ENCODE measurements at places on chromosomes 1 and 21.

- no peak for DNase-seq
Measured at GRCh38 chr1:56413671-56414199, 165.6 kb downstream of the PLPP3 start.

- DNase-seq: no peak
Measured at GRCh38 chr1:151985768-151986167, 7.9 kb downstream of the S100A10 start.

- DNase-seq: no peak
Measured at GRCh38 chr1:47976267-47976666, 20.9 kb downstream of the TRABD2B start.

DNA sequence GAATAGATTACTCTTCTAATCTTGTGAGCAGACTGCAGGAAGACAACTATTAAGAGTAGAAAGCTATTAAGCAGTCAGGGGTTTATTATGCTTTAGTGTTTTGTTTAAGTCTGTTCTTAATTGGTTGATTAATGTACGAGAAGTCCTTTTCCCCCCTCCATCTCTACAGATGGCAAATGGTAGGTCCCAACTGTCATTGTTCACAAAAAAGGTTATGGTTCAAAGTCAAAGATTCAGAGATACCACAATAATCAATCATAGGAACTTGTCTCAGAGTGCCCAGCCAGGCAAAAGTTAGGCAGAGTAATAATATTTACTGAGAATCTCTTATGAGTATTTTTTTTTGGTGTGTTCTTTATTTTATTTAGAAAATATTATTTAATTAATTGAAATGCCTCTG lies 26.8 kb downstream of the NFIA start:
- no peak for DNase-seq

DNA sequence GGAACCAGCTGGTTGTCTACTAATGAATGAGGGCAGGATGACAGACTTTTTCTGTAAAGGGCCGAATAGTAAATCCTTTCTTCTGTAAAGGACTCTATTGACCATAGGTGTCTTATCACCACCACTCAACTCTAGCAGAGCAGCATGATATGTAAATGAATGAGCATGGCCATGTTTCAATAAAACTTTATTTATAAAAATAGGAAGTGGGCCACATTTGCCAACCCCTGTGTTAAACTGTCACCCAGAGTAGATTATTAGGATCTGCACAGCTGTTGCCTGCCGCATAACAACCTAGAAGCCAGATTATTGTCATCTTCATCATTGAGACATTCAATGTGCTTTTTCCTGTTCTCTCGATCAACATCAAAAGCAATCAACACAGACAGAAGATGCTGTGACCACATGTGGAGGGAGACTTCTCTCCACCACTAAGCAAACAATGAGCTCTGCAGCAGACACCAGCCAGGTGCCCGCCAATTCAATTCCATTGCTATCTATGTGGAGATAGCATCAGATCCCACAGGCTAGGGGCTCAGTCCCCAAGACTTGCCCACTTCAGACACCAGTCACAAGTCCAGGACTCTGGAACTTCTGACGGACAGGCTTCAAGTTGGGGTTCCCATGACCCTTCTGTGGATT lies 6.8 kb upstream of the EFHD2 start:
- no peak for DNase-seq

DNA sequence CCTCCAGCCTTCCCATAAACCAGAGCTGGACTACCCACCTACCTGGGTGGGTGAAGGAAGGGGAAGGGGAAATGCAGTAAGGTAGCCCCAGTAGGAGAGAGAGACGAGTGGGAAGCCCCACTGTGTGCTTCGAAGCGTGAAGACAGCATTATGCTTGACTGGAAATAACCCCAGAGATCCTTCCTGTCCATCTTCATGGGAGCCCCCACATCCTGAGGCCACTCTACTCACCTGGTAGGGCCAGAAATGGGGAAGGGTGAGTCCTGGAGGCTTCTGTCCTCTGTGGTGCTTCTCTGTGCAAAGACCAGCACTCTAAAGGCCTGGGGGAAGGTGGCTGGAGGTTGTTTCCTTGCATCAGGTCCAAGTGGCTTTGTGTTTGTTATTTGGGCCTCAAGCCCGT lies 10.0 kb upstream of the RASSF5 start:
- no peak for DNase-seq

DNA sequence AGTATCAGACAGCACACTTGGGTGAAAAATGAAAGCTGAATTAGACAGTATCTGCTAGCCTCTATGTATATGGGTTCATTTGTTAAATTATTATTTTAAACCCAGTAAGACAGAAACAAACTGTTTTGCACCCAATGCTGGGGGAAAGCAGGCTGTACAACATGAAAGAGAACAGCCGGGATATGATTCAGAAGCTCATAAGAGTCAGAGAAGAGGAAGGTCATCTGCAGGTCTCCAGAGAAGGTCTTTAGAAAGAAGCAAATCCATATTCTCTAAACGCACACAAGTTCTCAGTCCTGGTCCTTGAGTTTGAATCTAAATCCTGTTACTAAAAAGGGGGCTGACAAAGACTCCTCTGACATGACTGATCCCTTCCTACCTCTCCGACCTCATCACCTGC lies 155.1 kb downstream of the SIPA1L2 start:
- no peak for DNase-seq

DNA sequence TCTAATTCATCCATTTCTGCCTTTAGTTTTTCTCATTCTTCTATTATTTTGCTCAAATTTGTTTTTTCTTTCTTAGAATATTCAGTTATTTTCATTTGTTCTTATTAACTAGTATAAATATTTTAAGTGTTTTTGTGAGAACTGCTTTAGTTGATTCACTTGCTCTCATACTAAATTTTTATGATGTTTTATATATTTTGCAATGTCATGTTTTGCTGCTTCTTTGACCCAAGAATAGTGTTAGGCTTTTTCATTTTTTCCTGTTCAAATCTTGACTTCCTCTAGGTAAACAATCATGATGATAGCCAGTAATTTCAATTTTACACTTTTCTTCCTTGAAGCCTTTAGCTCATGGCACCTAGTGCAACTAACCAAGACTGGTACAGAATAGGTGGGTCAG lies 45.2 kb downstream of the MAN1A2 start:
- DNase-seq: no peak

GRCh38 chr1:201361652-201362504 lies 15.6 kb downstream of the TNNT2 start:
- DNase-seq: no peak

- peak; percentile 5 for DNase-seq
Measured at GRCh38 chr21:36613059-36613458, 85.9 kb upstream of the SIM2 start.

GRCh38 chr1:81596341-81596740 lies 204.4 kb upstream of the ADGRL2 start:
- DNase-seq: no peak

DNA sequence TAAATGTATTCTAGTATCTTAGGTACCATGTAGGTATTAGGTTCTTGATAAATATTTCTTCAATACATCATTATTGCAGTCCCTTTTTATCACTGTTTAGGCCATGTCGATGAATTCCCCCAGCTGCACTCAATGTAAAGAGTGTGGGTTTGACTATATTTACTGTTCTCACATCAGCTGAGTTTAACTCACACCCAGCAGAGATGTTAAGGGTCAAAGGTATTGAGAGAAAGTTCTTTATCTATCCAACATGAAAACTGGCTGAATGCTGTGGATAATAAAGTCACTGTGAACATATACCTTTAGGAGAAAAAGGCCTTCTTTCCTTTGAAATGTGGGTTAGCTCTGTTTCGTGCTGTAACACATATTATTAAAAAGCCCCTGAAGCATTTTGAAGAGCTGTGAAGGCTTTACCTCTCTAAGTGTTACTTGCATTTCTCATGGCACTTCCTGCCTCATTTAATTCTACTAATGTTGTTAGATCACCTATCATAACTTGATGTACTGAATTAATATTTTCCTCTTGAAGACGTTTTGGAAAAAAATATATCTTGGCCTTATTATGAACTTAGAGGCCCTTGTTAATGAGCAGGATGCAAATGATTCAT lies 19.1 kb upstream of the LYST start:
- no peak for DNase-seq

DNA sequence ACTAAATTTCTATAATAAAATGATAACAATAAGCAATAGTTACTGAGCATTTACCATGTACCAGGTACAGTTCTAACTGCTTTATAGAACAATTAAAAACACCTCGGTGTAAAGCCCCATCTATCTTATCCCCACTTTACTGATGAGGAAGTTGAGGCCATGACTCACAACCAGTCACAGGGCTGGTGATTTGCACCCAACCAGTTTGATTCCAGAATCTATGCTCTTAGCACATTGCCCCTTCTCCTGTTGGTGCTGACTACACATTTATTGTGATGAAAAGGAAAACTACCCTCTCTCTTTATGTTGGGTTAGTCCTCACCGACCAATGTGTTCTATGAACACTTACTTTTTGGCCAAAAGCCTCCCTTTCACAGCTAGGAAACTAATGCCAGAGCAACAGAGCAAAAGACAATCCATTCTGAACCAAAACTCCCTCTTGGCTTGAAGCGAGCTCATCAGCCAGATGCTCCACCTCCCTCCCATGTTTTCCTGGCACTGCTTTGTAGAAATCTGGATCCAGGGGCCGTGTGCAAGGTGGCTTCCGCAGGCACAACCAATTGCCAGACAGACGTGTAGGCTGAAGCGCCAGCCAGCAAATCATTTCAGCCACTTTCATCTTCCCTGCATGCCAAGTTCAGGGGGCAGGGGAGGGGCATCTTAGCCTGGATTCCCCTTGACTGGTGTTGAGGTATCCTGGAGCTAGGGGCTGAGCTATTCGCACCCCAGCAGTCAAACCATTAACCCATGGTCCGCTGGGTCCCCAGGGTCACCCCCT lies 32.0 kb upstream of the SLC30A1 start:
- DNase-seq: no peak

GRCh38 chr1:3674100-3675094 lies 22.1 kb downstream of the TP73 start:
- DNase-seq: no peak

DNA sequence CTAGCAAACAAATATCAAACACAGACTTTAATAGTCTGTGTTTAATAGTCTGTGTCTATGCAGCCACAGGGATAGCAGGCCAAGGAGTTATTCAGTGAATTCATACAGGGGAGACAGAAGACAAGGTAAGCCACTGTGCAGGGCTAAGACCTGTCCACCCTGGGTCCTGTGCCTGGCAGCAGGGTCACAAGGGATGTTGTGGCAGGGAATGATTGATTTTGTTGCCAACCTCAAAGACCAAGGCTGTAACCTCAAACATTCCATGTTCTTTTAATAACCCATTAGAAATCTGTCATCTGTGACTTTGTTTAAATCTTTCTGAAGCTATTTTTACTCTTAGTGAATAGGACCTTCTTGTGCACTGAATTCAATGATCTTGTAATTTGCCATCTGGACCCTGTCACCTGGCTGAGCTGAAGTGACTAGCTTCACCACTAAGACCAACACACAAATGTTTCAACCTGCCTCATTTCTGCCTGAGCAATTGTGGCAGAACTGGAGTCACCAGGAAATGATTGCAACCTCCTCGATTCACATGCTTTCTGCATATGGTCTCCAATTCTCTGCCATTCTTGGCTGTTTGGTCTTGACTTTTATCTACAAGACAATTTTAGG lies 154.2 kb downstream of the ASTN1 start:
- no peak for DNase-seq

DNA sequence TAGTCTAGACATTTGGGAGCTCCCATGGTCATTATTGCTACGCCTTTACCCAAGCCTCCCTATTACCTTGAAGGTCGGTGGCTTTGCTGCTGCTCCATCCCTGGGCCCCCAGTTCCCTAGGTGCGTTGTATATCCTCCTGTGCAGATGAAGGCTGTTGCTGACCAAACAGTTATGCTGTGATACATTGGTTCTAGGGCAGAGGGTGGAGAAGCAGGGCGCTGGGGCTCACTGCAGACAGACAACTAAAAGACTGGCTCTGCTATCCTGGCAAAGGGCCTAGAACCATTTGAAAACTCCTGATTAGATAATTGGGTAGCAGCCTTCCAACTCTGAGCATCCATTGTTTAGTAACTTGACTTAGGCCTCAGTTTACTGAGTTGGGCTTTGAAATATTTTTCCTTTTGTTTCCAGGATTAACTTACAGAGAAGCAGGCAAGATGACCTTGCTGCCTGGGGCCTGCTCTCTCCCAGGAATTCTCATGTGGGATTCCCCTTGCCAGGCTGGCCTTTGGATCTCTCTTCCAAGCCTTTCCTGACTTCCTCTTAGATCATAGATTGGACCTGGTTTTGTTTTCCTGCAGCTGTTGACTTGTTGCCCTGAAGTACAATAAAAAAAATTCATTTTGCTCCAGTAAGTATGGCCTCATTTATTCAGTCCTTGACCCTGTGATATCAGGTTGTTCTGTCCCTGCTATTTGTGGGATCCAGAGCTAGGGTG lies 15.5 kb downstream of the CHI3L2 start:
- DNase-seq: no peak

DNA sequence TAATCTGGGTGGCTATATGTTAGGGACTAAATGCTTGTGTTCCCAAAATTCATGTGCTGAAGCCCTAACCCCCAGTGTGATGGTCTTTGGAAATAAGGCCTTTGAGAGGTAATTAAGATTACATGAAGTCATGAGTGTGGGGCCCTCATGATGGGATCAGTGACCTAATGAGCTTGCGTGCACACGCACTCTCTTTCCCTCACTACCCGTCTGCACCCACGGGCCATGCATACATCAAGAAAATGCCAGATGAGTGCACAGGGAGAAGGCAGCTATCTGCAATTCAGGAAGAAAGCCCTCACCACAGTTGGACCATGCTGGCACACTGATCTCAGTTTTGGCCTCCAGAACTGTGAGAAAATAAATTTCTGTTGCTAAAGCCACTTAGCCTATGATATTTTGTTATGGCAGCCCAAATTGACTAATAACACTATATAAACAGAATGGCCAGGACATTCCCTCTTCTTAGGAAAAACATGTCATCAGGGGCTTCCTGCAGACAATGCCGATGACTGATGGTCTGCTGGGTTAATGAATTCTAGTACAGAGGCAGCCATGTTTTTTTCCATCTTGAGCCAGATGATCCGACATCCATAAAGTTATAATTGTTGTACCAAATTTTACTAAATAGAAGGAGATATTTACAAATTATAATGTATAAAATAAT lies 18.1 kb upstream of the MYOG start:
- DNase-seq: no peak

GRCh38 chr1:155207806-155208540 lies at the start of gene THBS3:
Gene THBS3, minus strand, starts transcription at chr1:155207897. Its CDS starts 21 bp downstream, at chr1:155207876.
- no peak for DNase-seq

- no peak for DNase-seq
Measured at GRCh38 chr1:177354247-177354646, 183.5 kb downstream of the BRINP2 start.

- DNase-seq: peak; percentile 65
Measured at GRCh38 chr1:205933671-205934618, 9.3 kb downstream of the SLC26A9 start.

DNA sequence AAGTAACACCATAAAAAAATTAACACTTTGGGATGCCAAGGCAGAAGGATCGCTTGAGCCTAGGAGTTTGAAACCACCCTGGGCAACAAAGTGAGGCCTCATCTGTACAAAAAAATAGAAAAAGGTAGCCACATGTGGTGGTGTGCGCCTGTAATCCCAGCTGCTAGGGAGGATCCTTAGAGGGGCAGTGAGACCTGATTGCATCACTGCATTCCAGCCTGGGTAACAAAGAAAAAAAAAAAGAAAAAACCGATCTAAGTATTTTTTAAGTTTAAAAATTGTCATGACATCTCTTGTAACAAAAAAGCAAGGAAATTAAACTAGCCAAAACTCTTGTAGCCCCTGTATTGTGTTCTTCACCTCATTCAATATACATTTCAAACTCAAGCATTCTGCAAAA lies 39.5 kb downstream of the ZZZ3 start:
- no peak for DNase-seq

- no peak for DNase-seq
Measured at GRCh38 chr1:228084325-228084724, 1.8 kb downstream of the ARF1 start.

Data from epithelial cell of prostate (primary cell).